H7 (cell line): ENCODE measurements at places on chromosomes 7 and 10. TPM values are rescaled to one million over a fixed set of nuclear protein-coding genes. Genes with fewer than 3 reads are reported as not detected.

GRCh38 chr10:77513781-77514331, 123.8 kb downstream of the KCNMA1 start:
- peak; percentile 57 for DNase-seq

DNA sequence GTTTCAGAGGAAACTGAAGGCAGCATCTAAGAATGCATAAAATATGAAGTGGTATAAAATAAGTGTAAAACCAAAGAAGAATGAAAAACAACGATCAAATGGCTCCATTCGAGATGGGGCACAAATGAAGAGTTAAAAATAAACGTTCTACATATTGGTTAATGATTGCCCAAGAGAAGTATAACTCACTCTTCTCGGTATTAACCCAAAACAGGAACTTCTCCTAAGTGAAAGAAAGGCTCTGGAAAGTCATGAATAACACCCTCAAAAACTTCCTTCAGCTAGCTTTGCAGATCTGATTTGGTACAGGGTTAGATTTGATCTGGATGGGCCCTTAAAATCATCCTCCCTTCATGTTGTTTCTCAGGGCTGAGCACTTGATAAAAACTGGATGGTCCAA, 94.3 kb upstream of the ADO start:
- DNase-seq = no peak

DNA sequence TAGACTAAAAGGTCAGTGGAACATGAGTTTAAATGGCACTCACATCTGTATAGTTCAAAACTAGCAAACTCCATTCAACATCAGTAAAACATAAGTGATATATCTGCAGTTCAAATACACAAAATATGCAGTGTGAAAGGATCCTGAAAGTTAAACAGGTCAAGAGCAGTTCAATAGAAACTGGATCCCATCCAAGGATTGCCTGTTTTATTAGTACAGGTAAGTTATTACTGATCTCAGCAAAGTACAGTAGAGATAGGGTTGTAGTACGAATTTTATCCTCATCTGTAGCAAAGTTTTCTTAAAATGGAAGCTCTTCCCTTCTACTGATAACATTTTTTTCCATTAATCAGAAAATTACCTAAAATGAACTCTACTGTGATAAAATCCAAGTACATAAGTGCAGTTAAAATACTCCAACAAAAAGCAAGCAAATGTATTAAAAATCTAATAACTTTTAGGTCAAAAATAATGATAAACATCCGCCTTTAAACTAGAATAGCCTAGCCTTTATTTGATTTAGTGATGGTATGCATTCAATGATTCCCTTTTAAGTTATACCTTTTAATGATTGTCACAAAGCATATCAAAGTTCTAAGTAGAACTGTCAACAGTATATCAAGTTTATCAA, 2.2 kb downstream of the ZNF800 start:
- no peak for DNase-seq

DNA sequence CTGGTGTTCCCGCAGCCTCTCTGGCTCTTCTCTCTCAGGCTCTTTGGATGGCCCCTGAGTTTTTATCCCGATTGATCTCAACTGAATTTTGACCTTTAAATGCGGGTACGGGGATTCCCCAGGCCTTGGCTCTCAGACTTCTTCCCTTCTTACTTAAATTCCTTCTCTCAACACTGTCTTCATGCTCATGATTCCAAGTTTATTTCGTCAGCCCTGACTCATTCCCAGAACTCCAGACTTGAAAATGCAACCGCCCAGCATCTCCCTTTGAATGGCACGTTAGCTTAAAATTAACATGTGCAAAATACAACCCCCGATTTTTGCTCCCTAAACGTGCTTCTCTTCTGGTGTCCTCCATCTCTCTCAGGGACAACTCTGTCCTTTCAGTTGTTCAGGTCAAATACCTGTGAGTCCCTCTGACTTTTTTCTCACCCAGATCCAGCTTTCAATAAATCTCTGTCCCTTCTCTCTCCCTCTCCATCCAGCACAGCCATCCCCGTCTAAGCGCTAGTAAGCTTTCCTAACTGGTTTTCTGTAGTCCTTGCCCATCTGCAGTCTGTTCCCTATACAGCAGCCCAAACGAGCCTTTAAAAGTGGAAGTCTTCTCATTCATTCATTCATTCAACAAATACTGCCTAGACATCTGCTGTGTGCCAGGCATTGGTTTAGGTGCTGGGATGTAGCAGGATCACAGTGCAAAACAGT, 7.1 kb downstream of the HECW1 start:
- no peak for DNase-seq

- DNase-seq = no peak
Measured at GRCh38 chr10:12728494-12728893, 273.0 kb downstream of the CCDC3 start.

GRCh38 chr7:85655252-85655651, 468.4 kb upstream of the SEMA3D start:
- no peak for DNase-seq

GRCh38 chr7:129919492-129919891, 33.3 kb downstream of the UBE2H start:
- DNase-seq = no peak

- DNase-seq = no peak
Measured at GRCh38 chr7:54860843-54861242, 101.8 kb upstream of the SEC61G start.

- DNase-seq = no peak
Measured at GRCh38 chr7:72334698-72335097, 77.4 kb downstream of the CALN1 start.

DNA sequence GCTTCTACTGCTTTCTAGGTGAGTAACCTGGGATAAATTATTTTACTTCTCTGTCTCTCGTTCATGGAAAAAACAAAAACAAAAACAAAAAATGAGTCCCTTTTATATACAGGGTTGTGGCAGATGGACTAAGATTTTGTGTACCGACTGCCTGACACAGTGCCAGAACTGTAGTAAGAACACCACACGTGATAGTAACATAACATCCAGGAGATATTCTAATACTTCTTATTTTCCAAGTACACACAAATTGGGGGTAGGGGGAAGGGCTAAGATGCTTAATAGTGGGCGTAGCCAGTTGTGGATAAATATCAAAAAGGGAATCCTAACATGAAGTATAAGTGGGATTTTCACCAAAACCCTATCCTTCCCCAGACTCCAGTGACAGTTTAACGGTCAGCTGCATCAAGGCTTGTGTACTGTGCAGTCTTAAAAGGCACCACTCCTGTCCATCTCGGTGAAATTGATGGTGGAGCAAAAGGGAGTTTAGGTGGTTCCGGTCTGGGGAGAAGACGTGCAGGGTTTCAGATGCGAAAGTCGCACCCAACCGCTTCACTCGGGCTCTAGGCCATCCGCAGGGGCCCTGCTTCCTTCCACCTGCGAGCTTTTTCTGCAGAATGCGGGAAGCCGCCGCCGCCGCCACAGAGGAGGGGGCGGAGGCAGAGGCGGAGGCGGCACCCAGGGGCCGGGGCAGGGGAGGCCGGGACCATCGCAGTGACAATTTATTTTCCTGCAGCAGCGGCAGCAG, at the start of gene STAMBPL1:
Gene STAMBPL1, plus strand, starts transcription at position 712 of the 748 bp plus-strand sequence. CDS start 21,464 bp downstream, outside the sequence.
- peak; percentile 7 for DNase-seq

MRPS16 gene
- 129 and 134 TPM in 2 replicates for total RNA-seq

MYPN gene
- total RNA-seq = 0.04 TPM in 1 of 2 replicates, not detected in the other

NPC1L1 gene
- not detected in 2 replicates for total RNA-seq
